Tracheal epithelial cell (primary cell): ENCODE measurements at places on chromosomes 11 and 22. TPM values are rescaled to one million over a fixed set of nuclear protein-coding genes. Genes with fewer than 3 reads are reported as not detected.

Gene HIKESHI
- total RNA-seq: 59.8 and 85.3 TPM in 2 replicates

Gene GUCY1A2
- total RNA-seq: under 0.01 TPM in 1 of 2 replicates, not detected in the other

Gene PGM2L1
- total RNA-seq: 0.64 and 8.7 TPM in 2 replicates

Gene MUC2
- total RNA-seq: not detected in 2 replicates

Gene OR5AK2
- total RNA-seq: not detected in 2 replicates

Gene OR8I2
- not detected in 2 replicates for total RNA-seq

Gene SERHL2
- total RNA-seq: 0.43 and 8.7 TPM in 2 replicates

Gene TSPAN32
- not detected in 2 replicates for total RNA-seq

Gene TST
- 34.1 and 68.7 TPM in 2 replicates for total RNA-seq

Gene C11orf98
- 23.9 and 32.8 TPM in 2 replicates for total RNA-seq

Gene RASGRP2
- 0.48 TPM in 1 of 2 replicates, not detected in the other for total RNA-seq

Gene TUBA8
- not detected in 2 replicates for total RNA-seq

Gene SCN2B
- total RNA-seq: 0.21 and 0.24 TPM in 2 replicates

Gene KIF18A
- 0.43 and 1.7 TPM in 2 replicates for total RNA-seq

Gene SIAE
- total RNA-seq: 12.8 and 16.9 TPM in 2 replicates

Gene DERL3
- 1.2 TPM in 1 of 2 replicates, not detected in the other for total RNA-seq

Gene CRYBB2
- total RNA-seq: not detected in 2 replicates

Gene CD3D
- total RNA-seq: not detected in 2 replicates

Gene CCDC15
- 1.2 and 1.5 TPM in 2 replicates for total RNA-seq

Gene SCT
- not detected in 2 replicates for total RNA-seq

Gene ZBTB16
- 2.4 and 8.3 TPM in 2 replicates for total RNA-seq

Gene APBB1
- total RNA-seq: 5.3 and 10.6 TPM in 2 replicates

Gene TUB
- 0.21 and 0.96 TPM in 2 replicates for total RNA-seq

Gene ZNF214
- 0.24 and 0.85 TPM in 2 replicates for total RNA-seq

Gene OR4D6
- total RNA-seq: not detected in 2 replicates

Gene MUC5AC
- total RNA-seq: under 0.01 TPM in 1 of 2 replicates, not detected in the other

Gene OR10A2
- total RNA-seq: under 0.01 TPM in 1 of 2 replicates, not detected in the other

Gene KRTAP5-8
- total RNA-seq: 0.24 TPM in 1 of 2 replicates, not detected in the other

Gene CELSR1
- 51.2 and 81.2 TPM in 2 replicates for total RNA-seq

Gene C11orf87
- under 0.01 TPM in 1 of 2 replicates, not detected in the other for total RNA-seq
